ENCODE measurements at places on chromosomes 16 and 17. TPM values are rescaled to one million over a fixed set of nuclear protein-coding genes. Genes with fewer than 3 reads are reported as not detected.

DNA sequence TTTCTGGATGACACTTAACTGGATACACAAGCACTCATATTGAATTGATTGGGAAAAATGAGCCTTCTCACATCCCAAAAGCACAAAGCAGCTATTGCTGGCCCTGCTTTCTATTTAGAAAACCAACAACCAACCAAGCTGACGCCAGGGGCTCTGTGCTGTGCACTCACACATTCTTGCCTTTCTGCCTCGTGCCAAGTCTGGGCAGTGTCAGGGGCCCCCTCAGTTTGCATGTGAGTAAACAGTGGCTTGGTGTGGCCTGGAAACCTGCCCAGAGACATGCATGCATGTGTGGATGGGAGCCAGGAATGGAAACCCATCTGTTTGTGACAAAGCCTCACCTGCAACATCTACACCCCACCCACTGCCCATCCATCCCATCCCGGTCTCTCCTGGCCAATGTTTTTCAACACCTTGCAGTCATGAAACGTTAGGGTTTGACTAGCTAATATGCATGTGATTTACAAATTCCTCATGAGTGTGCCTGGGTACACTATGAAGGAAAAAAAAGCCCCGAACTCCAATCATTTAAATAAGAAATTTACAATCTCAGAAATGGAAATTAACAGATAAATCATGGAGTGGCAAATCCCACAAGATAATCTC, 20.4 kb downstream of the MIEF2 start:
- DNase-seq, result no peak

GRCh38 chr17:57268181-57268580, 11.9 kb downstream of the MSI2 start:
- DNase-seq, result no peak

DNA sequence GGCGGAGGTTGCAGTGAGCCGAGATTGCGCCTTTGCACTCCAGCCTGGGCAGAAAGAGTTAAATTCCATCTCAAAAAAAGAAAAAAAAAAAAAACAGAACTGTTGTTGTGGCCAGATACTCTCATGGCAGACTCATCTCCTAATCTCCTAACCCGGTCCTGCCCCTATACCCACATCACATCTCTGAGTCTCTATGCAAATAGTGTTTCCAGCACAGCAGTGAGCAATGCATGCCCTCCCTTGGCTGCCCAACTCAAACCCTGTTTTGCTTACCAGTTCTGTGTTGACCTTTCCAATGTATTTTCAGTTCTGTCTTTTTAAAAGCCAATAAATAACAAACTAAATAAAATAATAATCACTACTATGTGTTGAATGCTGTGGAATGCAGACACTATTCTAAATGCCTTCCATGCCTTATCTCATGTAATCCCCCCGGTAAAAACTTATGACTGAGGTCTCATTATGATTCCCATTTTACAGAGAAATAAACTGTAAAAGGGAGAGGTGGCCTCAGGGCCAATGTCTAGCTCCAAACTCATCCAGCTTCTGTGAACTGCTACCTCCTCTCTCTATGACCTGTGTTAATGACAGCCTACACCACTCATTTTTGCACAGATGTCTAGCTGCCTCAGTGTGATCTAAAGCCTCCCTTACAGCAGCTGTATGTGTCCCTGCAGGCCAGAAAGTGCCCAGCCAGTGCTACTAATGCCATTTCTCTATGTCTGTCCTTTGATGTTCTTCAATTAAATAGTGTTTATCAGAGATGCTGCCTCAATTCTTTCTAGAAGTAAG, 289.8 kb downstream of the HS3ST3B1 start:
- DNase-seq, result no peak

DNA sequence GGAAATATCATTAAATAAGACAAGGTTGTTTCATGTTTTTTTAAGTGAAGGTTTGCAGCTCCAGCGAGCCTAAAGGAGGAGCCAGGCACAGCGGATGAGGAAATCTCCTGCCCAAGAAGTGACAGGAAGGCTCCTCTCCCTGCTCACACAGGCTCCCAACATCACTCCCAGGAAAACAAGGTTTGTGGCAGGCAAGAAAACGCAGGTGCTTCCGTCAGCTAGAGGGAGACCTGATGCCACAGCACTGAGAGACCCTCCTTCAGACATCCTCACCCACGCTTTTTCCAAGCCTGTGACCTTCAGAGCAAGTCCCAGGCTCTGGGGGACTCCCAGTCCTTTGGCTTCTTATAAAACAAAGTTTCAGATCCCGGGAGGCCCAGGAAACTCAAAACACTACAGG, 89.7 kb downstream of the ZNF423 start:
- DNase-seq, result peak; percentile 48

GRCh38 chr17:74632617-74633016, 9.1 kb upstream of the CD300E start:
- DNase-seq, result no peak

- DNase-seq, result no peak
These were observed 563 bp downstream of the METRNL start for GRCh38 chr17:83079766-83080578.

GRCh38 chr17:71460943-71461342, 659.9 kb upstream of the SOX9 start:
- peak; percentile 14 for DNase-seq

DNA sequence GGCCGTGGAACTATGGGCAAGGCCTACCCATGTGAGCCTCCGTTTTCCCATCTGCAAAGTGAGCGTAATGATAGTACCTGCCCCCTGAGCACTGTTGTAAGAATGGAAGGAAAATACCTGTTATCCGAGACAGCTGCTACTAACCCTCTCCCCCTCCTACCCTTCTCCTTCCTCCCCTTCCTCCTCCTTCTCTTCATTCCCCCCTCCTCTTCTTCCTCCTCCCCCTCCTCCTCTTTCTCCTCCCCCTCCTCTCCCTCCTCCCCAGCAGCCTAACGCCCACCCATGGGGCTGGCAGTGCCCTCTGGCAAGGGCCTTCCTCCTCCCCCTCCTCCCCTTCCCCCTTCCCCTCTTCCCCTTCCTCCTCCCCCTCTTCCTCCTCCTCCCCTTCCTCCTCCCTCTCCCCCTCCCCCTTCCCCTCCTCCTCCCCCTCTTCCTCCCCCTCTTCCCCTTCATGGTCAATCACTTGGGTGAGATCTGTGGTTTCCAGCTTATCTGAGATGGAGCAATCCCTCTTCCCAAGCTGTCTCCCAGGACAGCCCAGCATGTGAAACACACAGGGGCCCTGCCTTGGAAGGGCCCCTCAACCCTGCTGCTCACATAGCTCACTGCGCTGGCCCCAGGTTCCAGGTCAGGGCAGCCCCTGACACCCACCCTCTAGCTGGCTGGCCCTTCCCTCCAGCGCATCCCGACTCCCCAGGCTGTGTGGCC, 6.4 kb downstream of the ZFPM1 start:
- DNase-seq, result no peak

DNA sequence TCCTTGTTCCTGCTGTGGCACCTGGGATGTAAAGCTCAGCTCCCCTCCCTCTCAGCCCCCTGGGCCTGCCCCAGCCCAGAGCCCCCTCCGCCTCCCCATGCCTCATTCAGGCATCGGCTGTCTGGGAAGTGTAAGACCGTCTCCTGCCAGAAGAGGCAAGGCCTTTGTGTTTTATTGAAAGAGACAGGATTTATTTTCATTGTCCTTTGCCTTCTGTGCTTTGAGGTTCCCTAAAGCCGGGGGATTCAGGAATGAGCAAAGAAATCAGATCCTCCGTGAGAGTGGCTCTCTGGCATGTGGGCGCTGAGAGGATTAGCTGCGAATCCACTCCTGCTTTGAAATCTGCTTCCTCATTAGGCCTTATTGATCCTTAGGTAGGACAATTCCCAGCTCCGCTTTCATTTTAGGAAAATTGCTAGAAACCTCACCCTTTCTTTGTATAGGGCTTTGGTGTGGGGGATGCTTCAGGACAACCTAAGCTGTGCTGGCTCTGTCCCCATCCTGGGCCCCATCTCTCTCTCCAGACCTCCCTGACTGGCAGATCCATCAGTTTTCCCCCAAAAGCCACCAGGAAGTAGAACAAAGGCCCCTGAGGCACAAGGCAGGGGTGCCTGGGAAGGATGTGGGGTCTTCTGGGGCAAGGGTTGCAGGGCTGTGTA, 211.5 kb upstream of the TNRC6C start:
- no peak for DNase-seq

C1QTNF1 gene
- polyA plus RNA-seq, result 10.5 TPM

- DNase-seq, result peak; percentile 53
These were observed 50.5 kb upstream of the AMZ2 start for GRCh38 chr17:68197091-68197996.

NEUROD2 gene
- 0.03 TPM for polyA plus RNA-seq

SLC35G6 gene
- not detected for polyA plus RNA-seq

- DNase-seq, result peak; percentile 87
These were observed 95.1 kb downstream of the METRNL start for GRCh38 chr17:83174362-83175118.

DNA sequence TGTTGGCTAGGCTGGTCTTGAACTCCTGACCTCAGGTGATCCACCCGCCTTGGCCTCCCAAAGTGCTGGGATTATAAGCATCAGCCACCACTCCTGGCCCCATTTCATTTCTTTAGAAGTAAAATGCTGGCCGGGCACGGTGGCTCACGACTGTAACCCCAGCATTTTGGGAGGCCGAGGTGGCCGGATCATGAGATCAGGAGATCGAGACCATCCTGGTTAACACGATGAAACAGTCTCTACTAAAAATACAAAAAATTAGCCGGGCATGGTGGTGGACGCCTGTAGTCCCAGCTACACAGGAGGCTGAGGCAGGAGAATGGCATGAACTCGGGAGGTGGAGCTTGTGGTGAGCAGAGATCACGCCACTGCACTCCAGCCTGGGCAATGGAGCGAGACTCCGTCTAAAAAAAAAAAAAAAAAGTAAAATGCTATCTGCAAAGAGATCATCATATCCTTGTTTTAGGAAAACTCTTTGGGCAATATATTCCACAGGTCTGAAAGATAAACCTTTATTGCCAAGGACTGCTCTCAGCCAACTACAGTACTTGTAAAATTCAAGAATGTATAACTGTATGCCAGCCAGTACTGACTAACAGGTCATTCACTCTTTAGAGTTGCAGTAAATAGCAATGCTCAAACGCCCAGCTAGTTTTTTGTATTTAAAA, 3.8 kb downstream of the GJC1 start:
- no peak for DNase-seq

DNA sequence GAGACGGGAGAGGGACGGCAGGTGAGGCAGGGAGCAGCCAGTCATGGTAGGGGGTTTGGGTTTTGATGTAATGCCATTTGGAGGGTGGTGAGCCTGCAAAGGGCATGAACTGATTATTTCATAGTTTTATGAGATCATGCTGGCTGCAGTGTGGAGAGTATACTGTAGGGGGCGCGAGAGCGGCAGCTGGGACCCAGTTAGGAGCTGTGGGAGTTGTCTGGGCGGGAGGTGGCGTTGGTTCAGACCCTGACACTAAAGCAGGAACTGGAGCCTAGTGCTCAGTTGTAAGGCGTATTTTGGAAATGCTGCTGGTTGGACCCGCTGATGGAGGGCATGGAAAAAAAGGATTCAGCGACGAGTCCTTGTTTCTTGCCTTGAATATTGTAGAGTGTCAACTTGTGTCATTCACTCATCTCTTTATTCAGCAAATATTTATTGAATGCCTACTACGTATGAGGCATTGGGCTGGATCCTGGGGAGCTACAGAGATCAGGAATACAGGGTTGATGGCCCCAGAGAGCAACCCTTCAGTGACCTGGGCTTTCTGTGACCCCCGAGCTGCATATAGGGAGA, 23.7 kb upstream of the KDM8 start:
- peak; percentile 88 for DNase-seq

DNA sequence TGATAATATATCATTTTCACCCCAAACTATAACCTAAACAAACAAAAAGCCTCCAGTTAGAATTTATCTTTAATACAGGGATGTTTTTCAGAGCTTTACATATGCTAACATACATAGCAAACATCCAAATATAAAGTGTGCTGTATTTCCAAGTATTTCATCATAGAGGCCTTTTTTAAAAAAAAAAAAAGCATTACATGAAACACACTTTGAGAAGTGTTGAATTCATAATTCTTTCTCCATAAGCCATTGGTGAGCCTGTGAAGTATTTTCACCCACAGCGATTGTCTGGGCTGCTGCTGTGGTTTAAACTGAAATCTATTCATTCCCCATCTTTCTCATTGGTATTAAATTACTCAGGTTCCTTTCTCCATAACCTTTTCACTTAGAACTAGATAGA, 503.4 kb upstream of the CDH8 start:
- DNase-seq, result no peak

PIPOX gene
- 1.4 TPM for polyA plus RNA-seq

DNA sequence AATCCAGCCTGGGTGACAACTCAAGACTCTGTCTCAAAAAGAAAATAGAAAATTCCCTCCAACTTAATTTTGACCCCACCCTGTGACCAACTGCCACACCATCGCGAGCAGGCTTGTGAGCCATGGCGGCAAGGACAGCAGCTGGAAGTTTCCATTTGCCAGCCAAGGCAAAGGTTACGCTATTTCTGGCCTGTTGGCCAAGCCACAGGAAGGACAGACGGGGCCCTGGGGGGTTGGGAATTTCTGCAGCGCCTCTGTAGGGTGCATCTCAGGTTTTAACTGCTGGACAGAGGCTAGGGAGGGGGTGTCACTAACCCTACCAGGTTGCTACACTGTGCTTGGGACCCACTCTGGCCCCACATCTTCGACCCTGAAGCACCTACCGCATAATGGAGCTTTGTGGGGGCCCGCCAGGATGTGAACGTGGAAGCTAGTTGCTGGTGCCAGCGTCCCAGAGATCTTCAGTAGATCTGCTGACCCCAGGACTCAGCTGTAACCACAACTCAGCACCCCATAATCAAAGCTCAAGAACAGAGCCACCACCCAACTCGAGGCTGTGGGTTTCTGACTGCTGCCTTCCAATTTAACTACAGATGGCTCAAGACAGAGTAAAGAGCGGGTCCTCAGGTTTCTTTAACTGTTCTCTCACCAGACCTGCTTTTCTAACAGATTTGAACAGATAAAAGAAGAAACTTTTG, 10.9 kb downstream of the KIFC3 start:
- DNase-seq, result peak; percentile 63

DNA sequence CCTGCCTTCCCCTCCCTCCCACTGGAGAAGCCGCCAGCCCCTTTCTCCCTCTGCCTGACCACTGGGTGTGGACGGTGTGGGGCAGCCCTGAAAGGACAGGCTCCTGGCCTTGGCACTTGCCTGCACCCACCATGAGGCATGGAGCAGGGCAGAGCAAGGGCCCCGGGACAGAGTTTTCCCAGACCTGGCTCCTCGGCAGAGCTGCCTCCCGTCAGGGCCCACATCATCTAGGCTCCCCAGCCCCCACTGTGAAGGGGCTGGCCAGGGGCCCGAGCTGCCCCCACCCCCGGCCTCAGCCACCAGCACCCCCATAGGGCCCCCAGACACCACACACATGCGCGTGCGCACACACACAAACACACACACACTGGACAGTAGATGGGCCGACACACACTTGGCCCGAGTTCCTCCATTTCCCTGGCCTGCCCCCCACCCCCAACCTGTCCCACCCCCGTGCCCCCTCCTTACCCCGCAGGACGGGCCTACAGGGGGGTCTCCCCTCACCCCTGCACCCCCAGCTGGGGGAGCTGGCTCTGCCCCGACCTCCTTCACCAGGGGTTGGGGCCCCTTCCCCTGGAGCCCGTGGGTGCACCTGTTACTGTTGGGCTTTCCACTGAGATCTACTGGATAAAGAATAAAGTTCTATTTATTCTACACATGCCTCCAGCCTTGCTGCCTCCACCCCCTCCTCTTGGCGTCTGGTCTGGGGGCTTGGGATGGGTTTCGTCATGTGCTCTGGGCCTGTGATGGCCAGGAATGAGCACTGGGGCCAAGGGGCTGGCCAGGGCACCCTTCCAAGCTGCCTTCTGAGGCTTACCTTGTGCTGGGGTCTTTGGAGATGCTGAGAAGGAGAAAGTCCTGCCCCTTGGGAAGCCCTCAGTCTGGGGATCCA, 7.3 kb downstream of the GJD3 start:
- DNase-seq, result peak; percentile 52

All from muscle of leg (tissue), 16 donors.